Stimulated activated CD8-positive, alpha-beta memory T cell treated with anti-CD3 and anti-CD28 coated beads, Interleukin-7, amount 100 ng/mL, for 4 hours (primary cell): ENCODE measurements at places on chromosomes 3 and 15.

DNA sequence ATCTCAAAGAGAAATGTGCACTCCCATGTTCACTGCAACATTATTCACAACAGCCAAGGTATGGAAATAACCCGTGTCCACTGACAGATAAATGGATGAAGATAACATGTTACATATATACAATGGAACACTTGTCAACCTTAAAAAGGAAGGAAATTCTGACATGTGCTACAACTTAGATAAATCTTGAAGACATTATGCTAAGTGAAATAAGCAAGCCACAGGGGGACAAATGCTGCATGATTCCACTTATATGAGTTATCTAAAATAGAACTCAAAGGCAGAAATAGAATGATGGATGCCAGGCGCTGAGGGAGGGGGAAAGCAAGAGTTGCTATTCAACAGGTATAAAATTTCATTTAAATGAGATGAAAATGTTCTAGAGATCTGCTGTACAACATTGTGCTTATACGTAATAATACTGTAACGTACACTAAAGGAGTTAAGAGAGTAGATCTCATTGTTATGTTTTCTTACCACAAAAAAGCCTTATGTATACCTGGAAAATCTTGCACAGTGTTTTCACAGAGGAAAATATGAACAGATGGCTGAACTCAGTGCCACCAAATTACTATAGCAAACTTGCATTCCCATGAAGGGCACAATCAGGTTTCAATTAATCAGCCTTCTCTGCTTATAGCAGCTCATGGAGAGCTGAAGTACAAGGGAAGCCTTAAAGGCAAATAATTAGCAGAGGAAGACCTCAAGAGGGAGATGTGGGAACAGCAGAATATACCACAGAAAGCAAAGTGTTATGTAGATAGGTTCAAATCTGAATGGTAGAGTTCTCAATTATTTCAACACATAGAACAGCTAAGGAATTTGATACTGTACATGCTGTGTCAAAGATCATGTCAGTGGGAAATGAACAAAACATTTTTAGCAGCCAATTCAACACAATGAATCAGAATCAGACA, 8.1 kb upstream of the VPS39 start:
- DNase-seq, result no peak

DNA sequence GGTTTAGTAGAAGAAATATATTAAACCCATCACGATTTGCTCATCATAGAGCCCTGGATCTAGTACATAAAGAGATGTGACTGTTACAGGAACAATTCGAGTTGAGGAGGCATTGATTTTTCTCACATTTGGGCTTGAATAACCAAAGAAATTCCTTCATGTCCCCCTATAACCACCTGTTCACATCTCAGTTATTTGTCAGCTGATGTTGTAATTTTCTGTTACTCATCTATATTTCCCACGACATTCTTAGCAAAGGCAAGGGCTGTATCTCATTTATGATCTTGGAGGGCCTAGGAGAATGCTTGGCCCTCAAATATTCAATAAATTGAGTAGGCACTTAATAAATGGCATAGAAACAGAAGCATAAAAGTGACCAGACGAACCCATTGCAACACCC, 36.4 kb upstream of the GYG1 start:
- DNase-seq, result no peak

GRCh38 chr3:192850451-192850981, 67.1 kb downstream of the MB21D2 start:
- peak; percentile 8 for DNase-seq

DNA sequence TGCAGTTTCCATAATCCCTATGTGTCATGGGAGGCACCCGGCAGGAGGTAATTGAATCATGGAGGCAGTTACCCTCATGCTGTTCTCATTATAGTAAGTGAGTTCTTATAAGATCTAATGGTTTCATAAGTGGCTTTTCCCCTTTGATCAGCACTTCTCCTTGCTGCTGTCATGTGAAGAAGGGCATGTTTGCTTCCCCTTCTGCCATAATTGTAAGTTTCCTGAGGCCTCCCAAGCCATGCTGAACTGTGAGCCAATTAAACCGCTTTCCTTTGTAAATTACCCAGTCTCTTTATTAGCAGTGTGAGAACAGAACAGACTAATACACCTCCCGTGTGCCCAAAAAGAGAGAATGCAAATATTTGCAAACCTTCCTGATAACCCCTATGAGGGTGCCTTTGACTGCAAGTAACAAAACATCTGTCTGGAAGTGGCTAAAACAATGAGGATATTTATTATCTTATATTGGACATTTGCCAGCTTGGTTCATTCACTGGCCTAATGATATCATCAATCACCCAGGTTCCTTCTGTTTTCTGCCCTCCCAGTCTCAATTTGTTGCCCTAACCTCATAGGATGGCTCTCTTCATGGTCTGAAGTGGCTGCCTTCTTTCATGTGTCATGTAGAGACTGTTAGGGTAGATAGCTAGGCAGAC, 68.7 kb downstream of the BHLHE40 start:
- no peak for DNase-seq

DNA sequence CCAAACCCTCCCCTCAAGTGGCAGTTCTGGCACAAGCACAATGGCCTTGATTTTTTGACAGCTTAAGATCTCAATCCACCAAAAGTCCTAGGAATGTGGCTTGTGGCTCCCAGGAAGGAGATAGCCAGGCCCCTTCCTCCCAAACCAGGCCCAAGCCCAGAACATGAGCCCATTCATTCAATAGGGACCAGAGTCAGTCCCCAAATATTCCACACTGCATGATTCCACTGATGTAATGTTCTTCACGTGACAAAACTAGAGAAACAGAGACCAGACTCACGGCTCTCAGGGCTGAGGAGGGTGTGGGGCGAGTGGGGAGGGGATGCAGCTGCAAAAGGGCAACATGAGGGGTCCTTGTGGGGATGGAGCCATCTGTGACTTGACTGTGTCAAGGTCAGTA, 25.5 kb downstream of the ABTB1 start:
- DNase-seq, result no peak

DNA sequence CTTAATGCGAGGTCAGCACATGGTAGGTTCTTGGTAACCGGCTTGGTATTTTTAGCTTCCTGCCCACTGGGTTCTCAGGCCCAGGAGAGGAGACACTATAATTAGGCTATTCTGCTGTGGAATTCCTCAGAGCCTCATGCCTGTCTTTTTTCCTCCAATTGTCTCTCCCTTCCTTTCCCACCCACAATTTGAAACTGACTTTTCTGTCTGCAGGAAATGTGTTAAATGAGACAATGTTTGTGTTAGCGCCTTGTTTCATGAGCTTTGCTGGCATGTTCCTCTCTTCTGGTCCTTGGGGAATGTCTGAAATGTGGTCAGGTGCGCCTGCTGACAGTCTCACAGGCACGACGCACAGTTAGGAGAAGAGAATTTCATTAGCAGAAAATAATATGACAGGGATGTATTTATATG, 223.6 kb upstream of the CTNNB1 start:
- DNase-seq, result no peak

DNA sequence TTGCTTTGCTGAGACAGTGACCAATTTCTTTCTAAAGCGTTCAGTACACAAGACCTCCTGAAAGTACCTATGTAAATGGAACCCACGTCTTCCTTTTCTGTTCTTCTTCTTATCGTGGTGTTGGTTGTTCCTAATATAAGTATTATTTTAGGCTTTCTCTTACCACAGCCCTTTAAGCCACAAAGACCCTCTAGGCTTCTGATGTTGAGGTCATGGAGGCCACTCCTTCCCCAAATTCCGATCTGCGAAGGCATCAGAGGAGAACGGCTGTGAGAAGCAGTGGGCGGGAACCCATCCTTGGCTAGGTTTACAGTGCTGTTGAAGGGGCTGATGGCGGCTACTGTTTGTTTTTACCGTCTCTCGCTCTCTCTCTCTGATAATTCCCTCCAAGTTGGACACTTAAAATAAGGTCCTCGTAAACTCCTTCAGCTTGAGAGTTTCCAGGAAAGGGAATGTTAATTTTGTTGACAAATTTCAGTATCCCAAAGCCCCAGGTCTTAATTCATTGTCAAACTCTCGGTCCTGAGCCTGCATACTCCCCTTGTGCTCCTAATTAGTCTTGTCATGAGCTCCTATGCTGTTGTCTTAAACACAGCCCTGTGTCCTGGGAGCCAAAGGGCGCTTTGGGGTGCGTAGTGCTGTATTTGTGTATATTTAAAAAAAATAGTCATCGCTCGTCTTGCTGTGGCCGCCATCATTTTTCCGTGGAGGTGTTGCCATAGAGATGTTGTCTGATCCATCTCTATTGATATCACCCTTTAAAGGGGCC, 178.8 kb downstream of the OPA1 start:
- no peak for DNase-seq

DNA sequence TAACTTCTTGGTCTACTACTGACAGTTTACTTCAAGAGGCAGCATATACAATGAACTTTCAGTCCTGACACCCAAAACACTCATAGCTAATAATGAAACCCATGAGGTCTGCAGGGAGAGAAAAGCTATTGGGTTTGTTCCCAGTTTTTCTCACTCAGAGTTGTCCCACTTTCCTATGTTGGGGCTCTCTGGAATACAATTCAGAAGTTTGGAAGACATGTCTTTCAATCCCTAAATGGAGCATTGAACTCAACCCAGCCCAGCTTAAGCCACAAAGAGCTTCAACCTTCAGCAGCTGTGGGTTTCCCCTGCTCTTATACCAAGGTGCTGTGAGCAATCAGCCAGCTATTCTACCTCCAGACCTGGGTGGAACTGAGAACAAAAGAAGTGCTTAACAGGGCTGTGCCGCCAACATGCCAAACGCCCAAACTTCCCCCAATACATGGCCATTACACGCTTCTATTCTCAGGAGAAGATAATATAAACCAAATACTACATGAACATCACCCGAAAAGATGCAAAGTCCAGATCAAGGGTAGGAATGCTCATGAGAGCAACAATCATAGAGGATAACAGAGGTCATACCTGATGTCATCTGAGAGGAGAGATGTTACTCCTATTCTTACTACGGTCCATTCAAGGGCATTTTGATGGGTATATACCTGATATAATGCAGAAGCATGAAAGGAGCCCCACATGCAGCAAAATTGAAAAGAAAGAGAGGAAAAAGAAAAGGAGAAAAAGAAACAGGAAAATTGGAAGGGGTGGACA, 131.2 kb upstream of the TGFBR2 start:
- DNase-seq, result peak; percentile 5

DNA sequence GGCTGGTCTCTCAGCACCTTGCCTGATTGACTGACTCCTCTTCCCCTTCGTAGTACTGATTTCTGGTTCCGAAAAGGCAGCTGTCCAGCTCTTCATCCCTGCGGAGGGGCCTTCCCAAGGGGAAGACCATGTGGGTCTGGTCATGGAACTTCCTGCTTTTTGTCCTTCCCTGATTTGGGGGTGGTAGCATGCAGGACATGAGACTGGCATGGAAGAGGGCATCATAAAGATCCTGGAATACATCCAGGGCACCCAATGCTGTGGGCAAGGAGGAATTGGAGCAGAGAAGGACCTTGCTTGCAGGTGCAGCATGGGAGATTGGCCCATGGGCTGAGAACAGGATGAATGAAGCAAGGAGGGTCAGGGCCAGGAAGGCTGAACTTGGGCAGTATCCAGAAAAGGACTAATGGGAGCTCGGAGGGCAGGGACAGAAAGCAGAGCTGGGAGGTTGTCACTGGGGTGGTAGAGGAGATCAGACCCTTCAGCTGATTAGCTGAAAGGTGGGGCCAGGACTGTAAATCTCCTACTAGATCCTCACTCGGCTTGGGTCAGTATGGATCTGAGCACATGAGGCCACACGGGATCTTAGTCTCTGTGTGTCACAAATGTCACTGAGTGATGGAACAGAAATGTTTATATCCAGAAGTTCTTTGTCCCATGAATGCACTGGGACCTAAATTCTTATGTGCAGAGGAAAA, 59.5 kb downstream of the AMOTL2 start:
- no peak for DNase-seq

GRCh38 chr3:65808407-65808806, 230.3 kb downstream of the MAGI1 start:
- DNase-seq, result no peak

DNA sequence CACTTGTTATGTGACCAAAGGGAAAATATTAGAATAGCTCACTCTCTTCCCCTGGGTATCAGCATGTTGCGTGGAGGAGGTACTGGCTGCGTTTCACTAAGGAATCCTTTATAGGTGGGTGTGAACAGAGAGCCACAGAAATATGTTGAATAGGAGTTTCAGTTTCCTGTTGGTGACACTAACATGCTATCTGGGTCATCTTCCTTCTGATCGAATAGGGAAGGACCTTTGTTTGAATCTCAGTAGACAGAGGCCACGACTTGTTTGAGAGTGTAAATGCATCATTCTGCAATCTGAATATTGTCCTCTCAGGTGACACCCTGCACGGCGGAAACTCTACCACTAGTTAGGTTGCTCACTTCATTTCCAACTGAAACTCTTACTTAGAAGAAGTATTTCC, 157.9 kb upstream of the SLC2A2 start:
- DNase-seq, result no peak
